NCI-H1092 treated with DMSO at 0.1 percent for 48 hours (cell line): ENCODE measurements at places on chromosomes 16 and 17.

- DNase-seq = no peak
These were observed 10.3 kb downstream of the ZNF18 start for GRCh38 chr17:11986942-11987329.

DNA sequence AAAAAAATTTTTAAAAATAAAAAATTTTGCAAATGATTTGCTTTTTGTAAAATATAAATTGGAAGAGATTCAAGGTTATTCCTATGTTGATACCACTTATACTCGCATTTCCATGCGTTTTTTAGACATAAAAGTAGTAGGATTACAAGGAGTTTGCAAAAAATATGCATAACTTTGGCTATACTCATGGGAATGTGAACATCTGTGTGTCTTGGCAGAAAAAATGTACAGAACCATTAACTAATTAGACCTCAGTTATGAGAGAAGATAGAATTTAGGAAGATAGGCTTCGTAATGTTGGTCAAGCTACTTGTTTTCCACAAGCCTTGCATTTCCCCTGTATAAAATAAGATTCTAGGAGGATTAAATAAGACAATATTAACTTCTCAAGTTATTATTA, 61.1 kb upstream of the VPS4A start:
- DNase-seq = no peak

GRCh38 chr16:3597676-3598075, 13.7 kb downstream of the SLX4 start:
- DNase-seq = no peak

GRCh38 chr16:13866073-13866472, 53.9 kb upstream of the ERCC4 start:
- peak; percentile 20 for DNase-seq

- DNase-seq = no peak
These were observed 21.4 kb upstream of the MAP3K14 start for GRCh38 chr17:45338023-45338781.

DNA sequence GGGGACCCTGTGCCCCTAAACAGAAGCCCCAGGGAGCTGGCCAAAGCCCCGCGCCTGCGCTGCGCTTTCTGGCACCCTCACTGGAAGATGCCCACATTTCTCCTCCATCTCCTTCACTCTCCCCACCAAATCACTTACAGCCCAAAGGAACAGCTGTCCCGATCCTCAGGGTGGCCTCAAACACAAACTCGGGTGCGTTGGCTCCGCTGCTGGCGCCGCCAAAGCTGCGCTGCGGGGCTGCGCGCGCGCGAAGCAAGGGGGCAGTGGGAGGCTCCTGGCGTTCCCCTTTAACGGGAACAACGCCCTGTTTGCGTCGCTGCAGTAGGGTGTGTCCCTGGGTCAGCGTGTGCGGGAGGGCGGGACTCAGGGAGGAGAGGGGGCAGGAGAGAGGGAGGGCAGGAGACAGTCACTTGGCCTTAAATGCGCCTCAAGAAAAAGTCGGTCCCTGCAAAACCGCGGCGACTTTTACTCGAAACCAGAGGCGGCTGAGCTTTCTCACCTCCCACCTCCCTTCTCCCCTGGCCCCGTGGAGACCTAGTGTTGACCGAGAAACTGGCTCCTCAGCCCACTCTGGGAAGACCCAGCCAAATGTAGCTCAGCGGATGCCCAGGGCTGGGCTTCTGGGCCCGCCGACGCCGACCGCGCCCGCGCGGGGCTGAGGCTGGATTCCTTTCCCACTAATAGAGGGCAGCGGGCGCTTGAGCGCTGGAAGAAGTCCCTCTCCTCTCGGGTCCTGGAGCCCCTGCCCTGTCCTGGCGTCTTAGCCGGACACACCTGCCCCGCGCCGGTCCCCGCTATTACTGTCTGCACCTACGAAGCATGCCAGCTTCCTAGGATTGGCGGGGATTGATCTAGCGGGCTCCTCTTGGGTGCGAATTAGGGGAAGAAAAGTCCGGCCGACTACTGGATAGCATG, 2.6 kb downstream of the PMP22 start:
- no peak for DNase-seq

DNA sequence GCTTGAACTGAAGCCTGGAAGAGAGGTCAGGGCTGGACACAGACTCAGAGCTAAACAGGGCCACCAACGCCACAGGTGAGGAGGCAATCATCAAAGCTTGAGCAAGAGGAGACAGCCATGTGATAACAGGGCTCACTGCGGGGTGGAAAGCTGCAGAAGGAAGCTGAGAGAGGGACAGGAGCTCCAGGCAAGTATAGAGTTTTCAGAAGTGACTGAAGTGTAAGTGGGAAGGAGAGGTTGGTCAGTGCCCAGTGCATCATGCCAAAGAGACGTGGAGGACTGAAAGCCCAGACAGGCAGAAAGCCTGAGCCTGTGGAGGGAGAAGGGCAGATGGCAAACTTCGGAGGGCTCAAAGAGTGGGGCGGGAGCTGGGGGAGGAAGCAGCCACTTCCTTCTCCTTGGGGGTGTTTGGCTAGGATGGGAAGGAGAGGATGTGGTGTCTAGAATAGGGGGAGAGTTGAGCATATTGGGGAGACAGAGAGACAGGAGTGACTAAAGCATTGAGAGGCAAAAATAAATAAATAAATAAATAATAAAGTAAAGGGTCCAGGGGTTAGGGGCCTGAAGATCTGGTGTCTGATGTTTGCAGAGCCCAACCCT, 2.6 kb downstream of the KIFC3 start:
- DNase-seq = no peak

GRCh38 chr16:80202831-80203413, 337.9 kb upstream of the DYNLRB2 start:
- no peak for DNase-seq

DNA sequence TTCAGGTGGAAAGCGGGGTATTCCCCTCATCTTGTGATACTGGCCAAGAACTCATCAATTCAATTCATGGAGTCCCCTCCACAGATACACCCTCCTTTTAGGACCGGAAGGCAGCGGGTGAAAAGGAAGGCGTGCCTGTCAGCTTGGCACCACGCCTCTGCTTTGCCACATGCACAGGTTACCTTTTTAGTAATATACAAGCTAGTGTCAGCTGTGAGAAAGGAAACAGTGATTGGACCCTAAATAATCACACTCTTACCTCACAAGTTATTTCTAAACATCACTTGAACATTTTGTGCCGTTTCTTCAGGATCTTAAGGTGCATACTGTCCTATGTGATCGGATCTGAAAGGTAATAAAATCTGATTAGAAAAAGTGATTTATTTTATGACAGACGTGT, 15.7 kb downstream of the ZDHHC7 start:
- no peak for DNase-seq

DNA sequence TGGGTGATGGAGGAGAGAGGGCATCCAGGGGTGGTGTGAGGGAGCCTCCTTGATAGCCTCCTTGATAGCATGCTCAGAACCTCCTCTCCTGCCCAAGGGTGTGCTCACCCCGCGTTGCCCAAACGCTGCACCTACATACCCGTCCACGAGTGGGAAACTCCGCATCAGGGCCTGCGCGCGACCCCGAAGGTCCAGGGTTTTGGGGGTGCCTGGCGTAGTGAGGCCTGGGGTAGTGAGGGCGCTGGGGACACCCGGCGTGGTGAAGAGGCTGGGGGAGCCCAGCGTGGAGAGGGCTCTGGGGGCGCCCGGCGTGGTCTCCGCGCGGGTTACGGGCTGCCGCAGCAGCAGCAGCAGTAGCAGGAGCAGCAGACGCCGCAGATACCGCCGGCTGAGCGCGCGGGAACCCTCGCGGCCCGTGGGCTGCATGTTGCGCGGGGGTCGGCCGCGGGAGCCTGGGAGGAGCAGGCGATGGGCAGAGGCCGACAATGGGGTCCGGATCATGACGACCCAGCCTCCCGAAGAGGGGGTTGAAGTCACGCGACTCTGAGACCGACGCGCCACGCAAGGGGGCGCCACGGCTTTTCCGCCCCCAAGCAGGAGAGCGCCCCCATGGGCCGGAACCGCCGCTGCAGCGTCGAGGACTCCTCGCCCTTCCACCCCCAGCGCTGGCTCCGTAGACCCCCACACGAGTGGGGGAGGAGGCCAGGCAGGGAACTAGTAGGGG, at the start of gene DPEP3:
Gene DPEP3, minus strand, starts transcription at position 545 of the 724 bp plus-strand sequence. Its CDS starts 119 bp downstream, at position 426.
- DNase-seq = no peak

- no peak for DNase-seq
These were observed 63.0 kb downstream of the GSG1L start for GRCh38 chr16:28000314-28001169.

GRCh38 chr17:12709063-12709462, 43.4 kb downstream of the MYOCD start:
- no peak for DNase-seq

- DNase-seq = no peak
These were observed 6.8 kb upstream of the CYB5B start for GRCh38 chr16:69417520-69418199.

DNA sequence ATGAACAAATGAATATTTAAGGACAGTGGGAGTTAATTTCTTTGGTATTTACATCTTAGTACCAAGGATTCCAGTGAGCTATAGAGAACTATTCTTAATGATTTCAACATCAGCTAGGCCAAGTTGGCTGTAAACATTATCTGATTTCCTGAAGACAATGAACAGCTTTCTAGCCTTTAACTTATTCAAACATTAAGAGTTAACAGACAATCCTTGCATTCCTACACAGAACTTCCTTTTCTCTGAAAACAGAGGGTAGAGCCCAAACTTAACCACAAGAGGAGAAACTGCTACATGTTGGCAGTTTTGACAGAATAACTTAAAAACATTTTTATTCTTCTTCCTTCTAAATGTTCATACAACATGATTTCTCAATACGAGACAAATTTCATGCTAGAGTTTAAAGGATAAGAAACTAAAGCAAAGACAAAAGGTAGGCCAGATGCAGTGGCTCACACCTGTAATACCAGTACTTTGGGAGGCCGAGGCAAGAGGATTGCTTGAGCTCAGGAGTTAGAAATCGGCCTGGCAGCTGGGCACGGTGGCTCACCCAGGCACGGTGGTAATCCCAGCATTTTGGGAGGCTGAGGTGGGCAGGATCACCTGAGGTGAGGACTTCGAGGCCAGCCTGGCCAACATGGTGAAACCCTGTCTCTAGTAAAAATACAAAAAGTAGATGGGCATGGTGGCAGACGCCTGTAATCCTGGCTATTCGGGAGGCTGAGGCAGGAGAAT, 4.4 kb downstream of the CRLF3 start:
- DNase-seq = no peak

DNA sequence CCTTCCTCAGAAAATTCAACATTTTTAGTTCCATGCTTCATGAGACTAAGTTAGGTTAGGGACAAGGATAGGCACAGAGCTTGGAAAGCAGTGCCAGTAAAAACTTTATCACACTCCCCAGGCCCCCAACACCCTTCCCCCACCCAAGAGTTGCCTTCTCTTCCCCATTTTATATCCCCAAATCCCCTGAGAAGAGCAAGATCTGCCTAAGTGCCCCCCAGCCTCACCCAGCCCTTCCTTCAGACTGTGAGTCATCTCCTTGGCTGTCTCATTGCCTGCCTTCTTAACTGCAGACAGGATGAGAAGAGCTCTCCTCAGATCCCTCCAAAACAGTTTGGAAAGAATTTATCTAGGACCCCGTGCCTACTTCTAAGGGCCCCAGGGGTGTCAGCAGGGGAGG, 55.8 kb downstream of the NEUROD2 start:
- no peak for DNase-seq

- no peak for DNase-seq
These were observed 30.1 kb downstream of the TRPV3 start for GRCh38 chr17:3527468-3527867.

GRCh38 chr16:56869513-56870275, 4.7 kb downstream of the SLC12A3 start:
- no peak for DNase-seq

DNA sequence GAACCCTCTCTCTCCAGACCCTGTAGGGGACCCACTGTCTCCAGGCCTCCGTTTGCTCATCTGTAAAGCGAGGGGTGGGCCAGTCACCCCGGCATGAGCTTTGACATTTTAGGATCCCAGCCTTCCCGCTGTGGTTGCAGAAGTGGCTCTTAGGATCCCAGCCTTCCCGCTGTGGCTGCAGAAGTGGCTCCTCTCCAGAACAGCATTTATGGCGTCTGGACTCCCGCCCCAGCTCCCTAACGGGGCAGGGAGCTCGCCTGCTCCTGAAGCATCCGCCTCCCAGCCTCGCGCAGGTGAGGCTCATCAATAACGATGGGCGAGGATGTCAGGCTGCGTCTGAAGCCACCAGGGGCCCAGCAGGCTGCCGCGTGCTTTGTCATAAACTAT, 222.3 kb upstream of the TNRC6C start:
- peak; percentile 90 for DNase-seq

DNA sequence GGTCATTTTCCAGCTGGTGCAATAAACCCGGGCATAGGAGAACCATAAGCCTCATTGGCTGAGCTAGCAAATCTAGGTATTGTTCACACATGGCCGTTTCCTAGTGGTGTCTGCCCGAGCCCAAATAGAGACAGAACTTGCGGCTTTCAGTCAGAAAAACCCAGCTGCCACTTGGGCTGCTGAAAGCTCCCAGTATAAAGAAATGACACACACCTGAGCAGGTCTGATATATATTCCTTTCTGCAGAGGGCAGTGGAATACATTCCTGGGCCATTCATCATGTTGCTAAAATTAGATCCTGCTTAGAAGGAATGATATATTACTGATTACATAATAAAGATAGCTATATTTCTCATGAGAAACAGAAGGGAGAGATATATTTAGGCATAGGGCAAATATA, 83.9 kb upstream of the IRX5 start:
- DNase-seq = no peak

DNA sequence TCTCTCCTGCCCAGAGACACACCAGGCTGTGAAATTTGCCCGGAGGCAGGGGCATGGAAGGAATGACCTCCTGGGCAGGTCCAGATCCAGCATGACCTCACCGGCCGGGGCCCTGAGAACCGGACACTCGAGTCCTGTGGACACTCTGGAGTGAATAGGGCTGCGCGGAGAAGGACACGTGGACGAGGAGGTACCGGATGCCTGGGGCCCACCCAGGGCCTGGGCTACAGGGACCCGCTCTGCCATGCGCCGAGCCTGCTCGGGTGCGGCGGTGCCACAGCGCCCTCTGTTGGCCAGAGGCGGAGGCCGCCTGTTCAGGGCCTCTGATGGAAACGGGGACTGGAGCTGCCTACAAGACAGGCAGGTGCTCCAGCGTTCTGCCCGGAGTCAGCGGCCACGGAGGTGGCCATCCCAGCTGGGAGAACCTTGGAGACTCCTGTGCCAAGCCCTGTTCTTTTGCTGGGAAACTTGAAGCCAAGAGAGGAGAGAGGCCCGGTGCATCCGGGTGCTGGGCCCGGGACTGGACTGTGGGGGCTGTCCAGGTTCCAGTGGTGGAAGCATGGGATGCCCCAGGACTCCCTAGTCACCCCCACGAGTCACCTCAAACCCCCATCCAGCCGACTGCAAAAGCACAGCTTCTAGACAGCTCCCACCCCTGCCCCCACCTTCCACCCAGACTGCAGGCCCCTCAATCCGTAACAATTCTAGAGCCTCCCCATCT, 19.3 kb upstream of the NXPH3 start:
- peak; percentile 41 for DNase-seq
